ENCODE measurements at places on chromosomes 4 and X. TPM values are rescaled to one million over a fixed set of nuclear protein-coding genes. Genes with fewer than 3 reads are reported as not detected.

PNMA6A gene
- 2.1 TPM for total RNA-seq

FAM9B gene
- not detected for total RNA-seq

SLC34A2 gene
- total RNA-seq, result not detected

NSG1 gene
- total RNA-seq, result 1.2 TPM

PAK3 gene
- 28.8 TPM for total RNA-seq
